Small intestine (tissue), 16 donors: ENCODE measurements at places on chromosomes 7 and 10.
A peak's percentile ranks its signal among the peaks of the same experiment; 100 is the strongest.

DNA sequence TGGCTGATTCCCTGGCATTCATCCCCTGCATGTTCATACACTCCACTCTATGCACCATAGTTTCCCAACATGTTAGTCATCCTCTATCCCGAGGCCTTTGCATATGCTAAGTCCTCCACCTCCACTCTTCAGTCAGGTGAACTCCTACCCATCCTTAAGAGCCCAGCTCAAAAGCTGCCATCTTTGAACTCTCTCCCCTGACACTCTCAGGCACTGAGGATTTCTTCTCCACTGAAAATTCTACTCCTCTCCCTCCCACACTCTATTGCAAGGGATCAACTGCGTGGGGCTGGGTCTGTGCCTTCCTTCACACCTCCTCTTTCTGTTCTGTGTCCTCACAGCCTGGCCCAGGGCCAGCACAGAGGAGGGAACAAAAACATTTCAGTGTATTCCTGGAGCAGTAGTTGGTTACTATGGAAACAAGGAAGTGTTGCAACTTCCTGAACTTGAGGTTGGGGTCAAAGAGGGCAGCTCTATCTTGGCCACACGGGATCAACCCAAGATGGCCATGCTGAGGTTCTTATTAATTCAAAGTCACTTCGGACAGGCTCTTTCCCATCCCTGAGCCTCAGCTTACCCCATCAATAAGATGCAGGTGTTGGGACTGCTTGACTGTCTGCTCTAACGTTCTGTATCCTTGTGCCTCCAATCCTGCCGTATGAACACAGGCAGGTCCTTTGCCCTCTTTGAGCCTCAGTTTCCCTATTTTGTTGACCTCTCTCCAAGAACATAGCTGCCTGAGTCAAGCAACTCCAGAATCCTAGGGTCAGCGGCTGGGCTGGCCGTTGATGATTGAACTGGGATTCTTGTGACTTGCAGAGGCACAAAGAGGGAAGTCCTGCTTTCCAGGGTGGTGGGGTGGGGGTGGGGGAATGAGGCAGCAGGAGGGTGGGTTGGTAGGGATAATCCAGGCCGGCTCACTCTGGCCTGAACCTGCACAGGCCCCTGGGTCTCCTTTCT, 15.5 kb downstream of the ZMIZ1 start:
- DNase-seq, result peak; percentile 93

- DNase-seq, result no peak
Measured at GRCh38 chr10:121526135-121526790, 72.0 kb downstream of the FGFR2 start.

- no peak for DNase-seq
Measured at GRCh38 chr7:111393011-111393754, 169.1 kb downstream of the IMMP2L start.

DNA sequence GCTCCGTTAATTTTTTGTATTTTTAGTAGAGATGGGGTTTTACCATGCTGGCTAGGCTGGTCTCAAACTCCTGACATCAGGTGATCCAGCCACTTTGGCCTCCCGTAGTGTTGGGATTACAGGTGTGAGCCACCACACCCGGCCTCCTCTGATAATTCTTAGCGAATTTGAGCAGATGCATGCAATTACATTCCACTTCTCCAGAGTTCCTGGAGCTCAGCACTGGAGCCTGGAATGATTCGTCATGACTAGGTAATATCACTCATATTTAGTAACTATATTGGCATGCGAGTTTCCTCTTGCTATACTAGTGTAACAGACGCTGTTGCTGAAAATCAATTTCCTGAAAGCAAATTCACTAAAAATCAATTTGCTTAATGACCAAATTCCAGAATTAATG, 86.8 kb downstream of the MKX start:
- DNase-seq, result no peak

GRCh38 chr7:199483-200249, 7.3 kb downstream of the FAM20C start:
- DNase-seq, result no peak

DNA sequence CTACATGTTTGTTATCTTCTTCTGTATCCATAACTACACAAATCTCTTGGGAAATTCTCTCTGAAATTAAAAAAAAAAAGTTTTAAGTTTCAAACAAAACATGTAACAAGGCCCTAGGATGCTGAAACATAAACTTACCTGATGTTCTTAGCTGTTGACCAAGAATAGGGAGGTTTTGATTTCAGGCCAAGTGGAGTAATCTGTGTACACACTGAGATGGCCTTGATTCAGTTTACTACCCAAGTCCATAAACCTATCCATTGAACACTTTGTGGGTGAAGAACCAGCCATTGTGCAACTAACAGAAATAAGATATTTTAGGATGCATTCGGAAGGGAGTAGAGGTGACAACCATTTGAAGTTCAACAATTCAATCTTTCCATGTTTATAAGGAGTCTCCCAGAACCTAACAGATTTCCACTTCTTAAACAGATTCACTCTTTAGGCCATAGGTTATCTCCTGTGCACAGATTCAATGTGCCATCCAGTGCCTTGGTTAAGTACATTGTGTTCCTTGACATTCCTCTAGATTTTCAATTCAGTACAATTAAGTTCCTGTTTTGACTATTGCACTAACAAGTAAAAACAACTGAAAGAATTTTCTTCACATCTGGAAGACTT, 143.1 kb downstream of the CRPPA start:
- DNase-seq, result no peak

GRCh38 chr10:122490268-122490667, 28.9 kb downstream of the HTRA1 start:
- no peak for DNase-seq

GRCh38 chr10:34101001-34101400, 714.1 kb downstream of the PARD3 start:
- DNase-seq, result no peak

DNA sequence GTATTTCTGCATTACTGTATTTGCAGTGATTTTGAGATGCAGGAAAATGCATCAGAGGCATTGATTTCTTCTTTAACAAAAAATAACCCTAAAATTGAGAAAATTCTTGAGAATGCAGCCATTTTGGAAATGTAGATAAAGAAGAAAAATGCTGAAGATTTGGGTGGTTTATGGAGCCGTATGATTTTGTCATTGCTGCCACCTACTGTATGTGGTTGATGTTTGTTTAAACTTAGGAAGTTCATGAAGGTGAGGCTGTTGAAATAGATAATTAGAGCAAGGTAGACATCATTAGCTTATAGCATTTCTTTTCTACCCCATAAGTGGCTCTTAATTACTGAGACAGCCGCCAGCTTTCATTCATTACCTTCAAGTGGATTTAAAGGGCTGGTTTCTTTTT, 92.1 kb upstream of the SAMD8 start:
- DNase-seq, result peak; percentile 13

DNA sequence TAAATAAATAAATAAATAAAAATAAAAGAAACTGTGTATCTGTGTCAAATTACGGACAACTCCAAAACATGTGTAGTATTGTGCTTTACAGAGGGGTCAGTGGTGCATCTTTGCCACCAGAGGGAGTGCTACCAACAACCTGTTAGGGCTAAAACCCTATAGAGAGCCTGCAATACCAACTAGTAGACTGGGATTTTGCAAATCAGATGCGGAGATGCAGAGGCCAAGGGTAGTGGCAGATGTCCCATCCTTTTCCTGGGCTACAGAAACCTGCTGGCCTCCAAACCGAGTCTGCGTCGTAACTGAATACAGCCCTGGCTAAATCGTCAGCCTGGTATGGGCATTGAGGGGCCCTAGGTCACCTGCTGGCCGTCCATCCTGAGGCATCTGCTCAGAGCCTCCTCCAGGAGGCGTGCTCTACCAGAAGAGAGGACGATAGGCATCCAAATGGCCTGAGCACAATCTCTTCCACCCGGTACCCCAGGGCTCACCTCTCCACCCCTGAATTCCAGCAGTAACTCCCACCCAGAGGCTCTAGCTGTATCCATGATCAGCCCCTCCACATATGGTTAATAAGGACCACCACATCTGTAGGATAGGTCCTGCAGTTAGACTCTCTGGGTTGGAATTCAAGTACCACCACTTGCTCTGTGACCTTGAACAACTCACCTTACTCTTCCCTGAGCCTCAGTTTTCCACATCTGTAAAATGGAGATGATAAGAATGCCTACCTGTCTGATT, 6.2 kb upstream of the RRP12 start:
- DNase-seq, result peak; percentile 89

DNA sequence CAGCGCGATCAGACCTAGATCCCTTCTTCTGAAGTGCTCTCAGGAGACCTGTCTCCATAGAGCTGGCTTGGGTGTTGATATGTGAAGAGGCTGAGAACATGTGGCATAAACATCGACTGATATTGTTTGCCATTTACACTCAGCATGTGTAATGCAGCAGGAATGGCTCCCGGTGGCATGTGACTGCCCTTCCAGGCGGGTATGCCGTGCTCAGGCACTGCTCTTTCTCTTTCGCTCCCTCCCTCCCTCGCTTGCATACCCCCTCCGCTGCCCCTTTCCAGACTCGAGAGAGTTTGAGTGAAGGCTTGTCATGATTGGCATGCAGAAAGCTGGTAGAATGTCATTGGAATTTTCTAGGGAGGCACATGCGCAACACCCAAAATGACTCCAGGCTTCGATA, 107.3 kb upstream of the PDCD4 start:
- no peak for DNase-seq

- DNase-seq, result no peak
Measured at GRCh38 chr10:30759423-30759822, 129.9 kb upstream of the LYZL2 start.

DNA sequence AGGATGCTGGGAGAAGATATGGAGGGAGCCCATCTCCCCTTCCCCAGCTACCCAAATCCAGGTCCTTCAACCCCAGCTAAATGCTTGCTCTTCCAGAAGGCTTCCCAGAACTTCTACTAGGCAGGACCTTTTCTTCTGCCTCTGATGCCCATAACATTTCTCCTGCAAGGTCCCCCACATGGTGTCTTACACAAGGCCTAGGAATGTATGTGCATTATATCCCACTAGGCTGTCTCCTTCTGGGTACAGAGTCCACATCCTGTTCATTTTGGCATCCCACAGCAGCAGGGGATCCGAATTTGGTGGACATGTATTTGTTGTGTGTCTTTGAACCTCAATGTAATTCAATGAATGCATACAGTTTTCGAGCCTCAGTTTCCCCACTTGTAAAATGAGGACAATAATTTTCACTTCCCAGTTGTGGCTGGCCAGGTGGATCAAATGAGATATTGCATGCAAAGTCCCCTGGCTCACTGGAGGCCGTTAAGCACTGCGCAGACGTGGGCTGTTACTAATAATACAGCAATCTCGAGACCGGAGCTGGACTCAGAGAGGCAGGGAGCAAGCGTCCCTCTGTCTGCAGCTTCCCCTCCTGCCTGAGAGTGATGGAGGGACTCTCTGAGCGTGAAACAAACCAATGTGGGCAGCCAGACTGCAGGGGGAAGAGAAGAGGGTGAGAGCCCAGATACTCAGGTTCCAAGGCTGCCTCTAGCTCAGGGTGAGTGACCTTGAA, 18.6 kb upstream of the YWHAG start:
- DNase-seq, result no peak

- DNase-seq, result no peak
Measured at GRCh38 chr10:63346015-63346441, 119.7 kb downstream of the JMJD1C start.

- DNase-seq, result no peak
Measured at GRCh38 chr7:20374399-20374798, 43.7 kb downstream of the ITGB8 start.
